ENCODE measurements at places on chromosomes 5 and 9.

GRCh38 chr9:111731928-111732327 lies 62.8 kb downstream of the SHOC1 start:
- DNase-seq: no peak

- no peak for DNase-seq
Observed at GRCh38 chr9:27181381-27181780, 72.4 kb downstream of the TEK start.

- DNase-seq: no peak
Observed at GRCh38 chr9:123111427-123112014, 78.1 kb downstream of the GPR21 start.

GRCh38 chr9:94204174-94204573 lies 54.9 kb upstream of the ZNF169 start:
- no peak for DNase-seq

DNA sequence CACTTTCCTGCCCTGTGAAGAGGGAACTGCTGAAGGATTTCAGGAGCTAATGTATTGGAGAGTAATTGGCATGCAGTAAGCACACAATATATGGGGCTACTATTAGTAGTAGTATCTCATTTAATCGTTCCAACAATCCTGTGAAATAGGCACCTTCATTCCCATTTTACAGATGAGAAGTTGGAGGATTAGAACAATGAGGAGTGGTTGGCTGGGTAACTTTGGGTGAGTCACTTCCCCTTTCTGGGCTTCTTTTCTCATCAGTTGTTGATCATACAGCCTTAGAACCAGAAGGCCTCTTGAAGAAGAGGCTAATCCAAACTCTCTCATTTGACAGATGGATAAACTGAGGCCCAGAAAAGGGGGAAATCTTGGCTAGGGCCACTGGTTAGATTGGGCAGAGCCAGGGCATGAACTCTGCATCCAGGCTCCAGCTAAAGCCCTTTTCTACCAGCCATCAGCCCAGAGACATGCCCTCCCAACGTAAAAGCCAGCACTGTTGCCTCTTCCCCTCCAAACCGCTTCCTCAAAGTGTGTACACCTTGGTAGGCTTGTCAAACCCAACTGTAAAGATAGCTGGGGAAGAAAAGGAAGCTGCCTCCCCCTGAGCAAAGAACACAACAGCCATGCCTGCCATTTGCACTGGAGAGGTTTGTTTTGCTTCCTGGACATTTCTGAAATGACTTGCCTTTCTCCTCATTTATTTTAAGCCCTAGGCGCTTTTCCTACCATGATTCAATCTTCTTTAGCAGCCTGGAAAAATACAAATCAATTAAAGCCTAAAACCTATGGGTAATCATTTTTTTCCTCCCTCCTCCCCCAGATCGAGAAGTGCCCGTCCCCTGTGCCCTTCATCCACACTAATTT lies 992 bp downstream of the SPACA9 start:
- no peak for DNase-seq

- peak; percentile 52 for DNase-seq
Observed at GRCh38 chr5:130529511-130530485, 625.5 kb downstream of the CHSY3 start.

Measured in lung (tissue), 17 donors.